ENCODE measurements at places on chromosomes 12 and 14. TPM values are rescaled to one million over a fixed set of nuclear protein-coding genes. Genes with fewer than 3 reads are reported as not detected.

FOXN4 gene
- not detected for total RNA-seq

OVCH1 gene
- 0.18 TPM for total RNA-seq

SIX1 gene
- total RNA-seq, result 8.6 TPM

POTEG gene
- not detected for total RNA-seq

PIP4P1 gene
- 15.0 TPM for total RNA-seq

PDE3A gene
- total RNA-seq, result 0.18 TPM

BRMS1L gene
- 1.8 TPM for total RNA-seq

ERBB3 gene
- 2.5 TPM for total RNA-seq

MVK gene
- 6.9 TPM for total RNA-seq

RFLNA gene
- total RNA-seq, result not detected

OR4E2 gene
- not detected for total RNA-seq

APOF gene
- total RNA-seq, result not detected

KLHL33 gene
- total RNA-seq, result under 0.01 TPM

RERG gene
- total RNA-seq, result not detected

RPL36AL gene
- total RNA-seq, result 249 TPM

SIVA1 gene
- 166 TPM for total RNA-seq

RAPGEF3 gene
- total RNA-seq, result 0.83 TPM

DPY19L2 gene
- 0.90 TPM for total RNA-seq

CPSF6 gene
- total RNA-seq, result 13.9 TPM

SIX6 gene
- total RNA-seq, result not detected

TMPRSS12 gene
- total RNA-seq, result not detected

P2RX4 gene
- total RNA-seq, result 8.3 TPM

CD27 gene
- not detected for total RNA-seq

MAP3K9 gene
- 0.28 TPM for total RNA-seq
